KBM-7 (cell line): ENCODE measurements at places on chromosomes 1 and 21.

DNA sequence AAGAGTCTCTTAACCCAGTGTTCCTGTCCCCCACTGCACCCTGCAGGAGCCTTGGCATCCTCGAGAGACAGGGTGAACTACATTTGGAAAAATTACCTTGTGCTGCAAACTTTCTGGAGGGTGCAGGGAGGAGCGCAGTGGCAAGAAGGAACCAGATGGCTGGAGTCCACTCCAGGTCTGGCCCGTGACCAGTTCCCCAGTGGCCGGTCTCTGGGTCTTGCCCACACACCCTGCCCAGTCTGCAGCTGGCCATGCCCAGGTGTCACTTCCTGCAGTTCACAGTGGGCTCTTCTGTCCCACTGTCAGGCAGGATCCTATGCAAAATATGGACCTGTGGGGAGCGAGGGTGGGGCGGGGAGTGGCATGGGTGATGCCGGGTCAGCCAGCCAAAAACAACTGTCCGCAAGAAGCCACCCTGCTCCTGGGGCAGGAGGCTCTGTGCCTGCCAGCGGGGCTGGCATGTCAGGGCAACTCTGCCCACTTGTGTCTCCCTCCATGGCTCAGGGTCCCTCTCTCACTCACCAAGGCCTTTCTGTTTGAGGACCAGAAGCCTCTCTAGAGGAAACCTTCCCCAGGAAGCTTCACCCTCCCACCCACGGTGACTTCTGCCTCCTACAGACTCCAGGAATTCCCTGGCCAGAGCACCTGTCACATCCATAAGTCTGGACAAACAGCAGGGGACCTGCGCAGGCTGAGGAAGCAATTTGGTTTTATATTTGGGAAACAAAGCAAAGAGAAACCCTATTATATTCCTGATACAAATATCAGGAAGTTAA lies 55.6 kb downstream of the KIF21B start:
- DNase-seq = no peak

DNA sequence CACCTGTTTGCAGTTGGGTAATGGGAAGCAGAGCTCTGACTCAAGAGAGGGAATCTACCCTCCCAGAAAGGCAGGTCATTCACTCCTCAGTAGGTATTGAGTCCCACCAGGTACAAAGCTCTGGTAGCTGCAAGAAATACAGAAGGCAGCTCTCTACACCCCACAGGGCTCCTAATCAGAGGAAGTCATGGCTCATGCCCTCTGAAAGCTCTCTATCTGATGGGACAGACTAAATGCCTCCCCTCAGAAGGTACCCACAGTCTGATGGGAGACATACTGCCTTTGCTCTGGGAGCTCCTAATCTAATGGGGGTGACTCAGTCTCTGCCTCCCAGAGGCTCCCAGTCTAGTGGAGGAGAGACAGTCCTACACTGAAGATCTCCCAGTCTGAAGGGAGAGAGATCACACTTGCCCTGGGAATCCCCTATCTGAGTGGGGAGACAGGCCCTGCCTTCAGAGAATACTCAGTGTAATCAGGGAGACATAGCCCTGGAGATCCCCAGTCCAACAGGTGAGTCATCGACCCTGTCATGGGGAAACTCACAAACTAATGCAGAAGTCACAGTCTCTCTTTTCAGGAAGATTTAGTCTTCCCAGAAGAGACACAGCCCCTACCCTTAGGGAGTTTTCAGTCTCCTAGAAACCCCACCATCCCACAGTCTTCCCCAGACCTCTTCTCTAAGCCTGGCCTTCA lies 23.7 kb downstream of the CAMK1G start:
- no peak for DNase-seq

- DNase-seq = no peak
These were observed 26.7 kb downstream of the C1orf146 start for GRCh38 chr1:92244376-92244775.

DNA sequence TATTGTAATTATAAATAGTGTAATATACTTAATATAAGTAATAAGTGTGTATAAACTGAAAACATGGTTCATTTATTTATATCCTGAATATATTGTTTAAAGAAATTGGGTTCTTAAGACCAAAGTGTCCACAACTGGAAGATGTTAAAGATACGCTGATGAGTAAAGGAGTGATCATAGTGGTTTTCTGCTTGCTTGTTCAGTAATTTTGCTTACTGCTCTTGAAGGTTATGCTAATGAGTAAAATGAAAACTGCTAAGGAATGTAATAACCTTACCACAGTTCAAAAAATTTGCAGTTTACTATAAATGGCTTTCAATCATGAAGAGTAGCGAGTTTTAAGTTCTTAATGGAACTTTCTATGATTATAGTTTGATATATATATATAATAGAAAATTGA lies 22.0 kb downstream of the DONSON start:
- no peak for DNase-seq

DNA sequence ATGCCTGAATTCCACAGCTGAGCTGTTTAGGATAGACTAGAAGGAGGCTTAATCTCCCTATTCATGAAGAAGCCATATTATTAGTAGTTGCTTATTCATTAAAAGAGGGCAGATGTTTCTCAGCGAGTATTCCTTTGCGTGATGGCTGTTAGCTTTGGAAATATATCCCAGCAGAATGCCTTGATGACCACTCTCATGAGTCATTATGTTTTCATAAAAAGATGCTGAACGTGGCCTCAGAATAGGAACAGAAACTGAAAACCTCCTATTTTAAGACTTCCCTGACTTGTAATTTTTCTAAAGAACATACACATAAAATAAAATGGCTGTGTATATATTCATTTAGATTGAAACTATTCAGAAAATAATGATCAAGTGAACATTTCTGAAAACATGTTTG lies 9.6 kb upstream of the PLA2G4A start:
- no peak for DNase-seq

GRCh38 chr1:91783423-91784170 lies 102.4 kb downstream of the TGFBR3 start:
- DNase-seq = no peak

DNA sequence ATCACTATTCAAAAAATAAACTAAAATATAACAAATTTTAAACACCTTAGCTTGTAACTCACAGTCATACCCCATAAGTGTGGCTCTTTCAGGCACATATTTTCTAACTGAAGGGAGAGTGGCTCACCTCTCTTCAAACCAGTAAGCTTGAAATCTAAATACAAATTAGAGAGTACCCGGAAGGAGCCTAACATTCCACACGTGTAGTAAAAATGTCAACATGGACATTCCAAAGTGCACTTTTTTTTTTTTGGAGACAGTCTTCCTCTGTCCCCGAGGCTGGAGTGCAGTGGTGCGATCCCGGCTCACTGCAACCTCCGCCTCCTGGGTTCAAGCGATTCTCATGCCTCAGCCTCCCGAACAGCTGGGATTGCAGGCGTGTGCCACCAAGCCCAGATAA lies 275.6 kb upstream of the ADGRL2 start:
- DNase-seq = no peak

DNA sequence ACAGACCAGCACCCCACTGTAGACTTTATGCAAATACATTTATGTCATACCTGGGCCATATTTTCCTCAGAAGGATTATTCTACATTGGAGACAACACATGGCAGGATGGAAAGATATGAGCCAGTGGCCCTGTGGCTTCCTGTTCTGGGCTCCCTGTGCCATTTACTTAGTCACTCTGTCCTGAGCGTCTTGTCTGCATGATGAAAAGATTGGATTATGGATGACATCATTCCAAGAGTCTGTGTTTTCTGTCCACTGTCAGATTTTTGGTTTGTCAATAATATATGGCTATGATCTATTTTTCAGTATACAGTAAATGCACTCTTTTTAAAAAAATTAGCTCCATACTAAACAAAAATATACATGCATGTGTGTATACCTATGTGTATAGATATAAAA lies 30.8 kb downstream of the IGSF5 start:
- DNase-seq = no peak

- DNase-seq = no peak
These were observed 138.4 kb upstream of the TIAM1 start for GRCh38 chr21:31482460-31482859.

GRCh38 chr1:6587261-6588005 lies 7.6 kb downstream of the ZBTB48 start:
- DNase-seq = no peak

- no peak for DNase-seq
These were observed 318.0 kb downstream of the PCP4 start for GRCh38 chr21:40185208-40185607.

DNA sequence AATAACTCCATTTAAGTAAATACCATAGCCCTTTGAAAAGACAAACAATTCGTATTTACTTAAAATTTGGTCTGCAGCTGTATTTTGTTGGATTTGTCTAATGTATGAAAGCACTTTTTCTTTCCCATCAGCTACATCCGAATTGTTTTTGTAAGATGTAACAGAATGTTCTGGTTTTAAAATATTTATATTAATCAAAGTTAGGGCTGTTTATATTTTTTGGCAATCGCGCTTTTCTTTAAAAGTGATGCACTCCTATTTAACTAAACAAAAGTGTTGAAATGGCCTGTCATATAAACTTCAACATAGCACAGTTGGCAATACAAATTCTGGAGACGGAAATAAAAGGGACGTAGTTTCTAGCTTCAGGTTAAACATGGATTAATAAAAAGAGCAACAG lies 216.3 kb upstream of the ADGRL2 start:
- DNase-seq = no peak

DNA sequence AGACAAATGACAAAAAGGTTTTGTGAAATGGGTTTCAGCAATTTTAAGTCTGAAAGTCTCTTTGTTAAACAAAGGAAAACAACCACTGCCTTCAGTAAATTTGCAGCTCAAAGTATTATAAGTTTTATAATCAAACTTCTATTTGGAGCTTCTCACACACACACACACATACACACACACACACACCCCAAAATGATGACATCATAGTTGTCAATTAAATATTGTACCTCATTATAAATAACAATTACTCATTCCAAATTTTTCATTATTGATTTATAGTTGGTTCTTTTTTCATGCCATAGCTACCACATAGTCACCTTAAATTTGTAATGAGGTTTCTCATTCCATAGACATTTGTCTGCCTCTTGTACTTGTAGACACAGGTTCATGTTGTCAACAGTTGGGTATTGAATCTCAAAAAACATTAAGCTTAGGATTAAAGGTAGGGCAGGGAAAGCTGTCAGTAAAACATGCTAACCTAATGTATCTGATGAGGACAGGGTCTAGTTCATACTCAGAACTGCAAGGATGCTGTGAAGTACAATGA lies 2.4 kb upstream of the SERTAD4 start:
- DNase-seq = no peak

DNA sequence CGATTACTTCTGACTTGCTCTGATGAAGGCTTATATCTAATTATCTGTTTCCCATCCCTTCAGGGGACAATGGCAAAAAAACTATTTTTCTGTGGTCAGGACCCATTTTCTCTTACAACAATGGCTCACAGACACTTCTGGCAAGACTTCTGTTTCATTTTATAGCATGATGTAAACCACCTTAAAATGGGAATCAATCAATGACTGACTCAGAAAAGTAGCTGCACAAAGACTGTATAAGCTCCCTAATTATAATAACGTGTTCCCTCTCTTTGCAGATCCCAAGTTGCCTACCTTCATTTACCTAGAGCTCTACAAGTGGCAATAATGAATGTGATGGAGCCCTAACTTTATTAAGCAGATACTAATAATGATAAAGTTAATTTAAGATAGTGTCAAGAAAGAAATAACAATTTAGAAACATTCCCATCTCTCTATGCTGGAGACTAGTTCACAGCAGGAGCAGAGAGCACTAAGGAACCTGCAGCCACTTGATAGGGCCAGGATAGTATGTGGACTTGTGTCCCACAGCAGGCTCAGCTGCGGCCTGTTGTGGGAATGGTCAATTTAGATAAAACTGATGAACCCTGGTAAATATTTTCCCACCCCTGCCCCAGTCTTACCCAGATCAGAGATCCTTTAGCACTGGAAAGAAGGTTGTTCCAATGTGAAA lies 538 bp downstream of the GBP2 start:
- DNase-seq = peak; percentile 5

- DNase-seq = no peak
These were observed 4.4 kb upstream of the PRRX1 start for GRCh38 chr1:170659399-170660035.

GRCh38 chr1:18333220-18333619 lies 147.5 kb upstream of the KLHDC7A start:
- DNase-seq = no peak

DNA sequence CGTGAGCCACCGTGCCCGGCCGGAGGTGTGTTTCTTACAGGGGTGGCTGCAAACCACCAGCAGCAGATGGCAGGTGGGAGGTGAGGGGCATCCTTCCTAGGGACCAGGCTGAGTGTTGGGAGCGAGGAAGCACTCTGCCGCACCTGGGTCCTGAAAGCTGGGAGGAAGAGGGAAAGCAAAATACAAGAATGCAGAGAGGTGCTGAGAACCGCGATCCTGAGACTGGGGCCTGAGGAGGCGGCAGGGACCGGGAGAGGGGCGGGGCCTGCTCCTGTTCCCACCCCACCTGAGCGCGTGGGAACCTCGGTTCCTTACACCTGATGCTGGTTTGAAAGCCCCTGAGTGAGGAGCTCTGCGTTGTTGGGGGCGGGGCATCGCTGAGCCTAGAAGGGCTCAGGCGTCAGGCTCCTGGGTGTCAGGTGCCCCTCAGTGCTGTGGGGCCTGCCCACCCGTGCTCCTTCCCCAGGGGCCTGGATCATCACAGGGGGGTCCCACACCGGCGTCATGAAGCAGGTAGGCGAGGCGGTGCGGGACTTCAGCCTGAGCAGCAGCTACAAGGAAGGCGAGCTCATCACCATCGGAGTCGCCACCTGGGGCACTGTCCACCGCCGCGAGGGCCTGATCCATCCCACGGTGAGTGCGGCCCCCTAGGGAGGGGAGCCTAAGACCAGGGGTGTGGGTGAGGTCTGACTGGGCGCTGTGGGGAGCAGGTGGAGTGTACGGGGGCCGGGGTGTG lies 15.5 kb downstream of the TRPM2 start:
- DNase-seq = no peak

GRCh38 chr1:119713039-119713748 lies 1.5 kb downstream of the PHGDH start:
- peak; percentile 44 for DNase-seq

DNA sequence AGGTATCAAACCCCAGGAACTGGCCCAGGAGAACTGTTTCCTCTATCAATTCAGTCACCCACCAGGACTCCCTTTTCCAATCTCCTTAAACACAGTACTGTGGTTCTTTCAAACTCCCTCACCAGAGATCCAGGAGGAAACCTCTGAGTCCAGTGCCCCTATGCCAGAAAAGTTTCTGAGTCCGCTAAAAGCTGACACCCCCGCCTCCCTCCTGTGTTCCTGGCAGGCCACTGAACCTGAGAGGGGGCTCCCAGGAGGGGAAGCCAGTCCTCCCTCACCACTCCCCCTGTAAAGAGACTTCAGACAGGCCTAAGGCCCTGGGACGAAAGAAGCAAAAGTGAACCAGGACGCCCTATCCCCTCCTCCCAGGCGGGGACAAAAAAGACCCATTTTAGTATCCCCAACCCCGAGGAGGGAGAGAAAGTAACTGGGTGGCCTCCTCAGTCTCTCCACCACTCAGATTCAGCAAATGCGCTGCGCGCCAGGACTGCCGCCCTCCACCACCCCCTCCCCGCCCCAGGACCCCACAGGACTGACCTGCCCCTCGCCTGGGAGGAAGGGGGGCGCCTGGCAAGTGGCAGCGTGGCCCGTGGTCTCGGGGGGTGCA lies 624 bp downstream of the SLC41A1 start:
- DNase-seq = peak; percentile 38
